NCI-H1048 (cell line): ENCODE measurements at places on chromosomes 13 and 19.

- DNase-seq: no peak
Observed at GRCh38 chr13:64429691-64430090, 2800.4 kb downstream of the PCDH9 start.

DNA sequence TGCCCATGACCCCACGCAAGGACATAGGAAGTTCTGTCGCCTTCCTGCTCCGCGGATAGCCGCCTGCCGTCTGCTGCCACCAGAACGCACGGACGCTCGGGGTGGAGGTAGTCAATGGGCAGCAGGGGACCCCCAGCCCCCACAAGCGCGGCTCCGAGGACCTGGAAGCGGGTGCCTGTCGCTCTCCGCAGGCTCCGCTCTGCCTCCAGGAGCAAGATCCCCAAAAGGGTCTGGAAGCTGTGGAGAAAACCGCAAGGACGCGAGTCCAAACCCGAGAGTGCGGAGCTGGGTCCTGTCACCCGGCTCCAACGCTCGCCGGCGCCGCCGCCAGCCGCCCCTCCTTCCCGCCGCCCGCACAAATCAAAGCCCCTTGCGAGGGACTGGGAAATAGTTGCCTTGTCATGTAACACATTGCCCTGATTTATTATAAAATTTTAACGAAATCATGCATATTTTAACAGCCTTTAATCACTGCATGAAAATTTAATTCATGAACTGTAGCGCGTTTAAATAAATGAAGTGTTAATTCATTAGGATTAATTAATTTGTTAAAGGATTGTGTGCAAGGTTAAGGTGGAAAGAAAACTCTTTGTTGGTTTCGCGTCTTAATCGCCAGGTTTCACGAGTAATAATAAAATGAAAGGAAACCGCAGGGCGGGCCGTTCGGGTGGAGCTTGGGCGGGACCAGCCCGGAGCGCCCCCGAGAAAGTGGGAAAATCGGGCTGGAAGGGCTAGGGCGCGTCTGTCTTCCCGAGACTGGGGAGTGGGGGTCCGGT, 5.5 kb upstream of the POU4F1 start:
- no peak for DNase-seq

GRCh38 chr13:112781287-112781686, 91.4 kb downstream of the ATP11A start:
- DNase-seq: no peak

- DNase-seq: no peak
Observed at GRCh38 chr13:40622761-40623160, 43.7 kb downstream of the FOXO1 start.

DNA sequence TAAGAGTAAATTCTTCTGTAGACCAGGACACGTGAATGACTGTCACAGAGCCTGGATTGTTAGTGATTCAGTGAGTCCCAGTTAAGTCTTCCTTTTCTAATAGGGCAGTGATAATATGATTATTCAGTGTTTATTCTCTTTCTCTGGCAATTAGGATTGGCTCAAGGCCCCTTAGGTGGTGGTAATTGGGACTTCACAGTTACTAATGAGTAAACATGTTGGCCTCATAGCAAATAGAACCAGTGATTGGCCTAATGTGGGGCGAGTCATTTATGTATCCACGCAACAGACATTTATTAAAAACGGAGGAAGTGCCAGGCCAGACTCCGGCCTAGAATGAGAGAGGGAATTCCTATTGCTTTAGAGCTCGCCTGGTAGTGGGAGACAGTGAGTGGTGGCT, 72.4 kb downstream of the SHISA2 start:
- DNase-seq: no peak

DNA sequence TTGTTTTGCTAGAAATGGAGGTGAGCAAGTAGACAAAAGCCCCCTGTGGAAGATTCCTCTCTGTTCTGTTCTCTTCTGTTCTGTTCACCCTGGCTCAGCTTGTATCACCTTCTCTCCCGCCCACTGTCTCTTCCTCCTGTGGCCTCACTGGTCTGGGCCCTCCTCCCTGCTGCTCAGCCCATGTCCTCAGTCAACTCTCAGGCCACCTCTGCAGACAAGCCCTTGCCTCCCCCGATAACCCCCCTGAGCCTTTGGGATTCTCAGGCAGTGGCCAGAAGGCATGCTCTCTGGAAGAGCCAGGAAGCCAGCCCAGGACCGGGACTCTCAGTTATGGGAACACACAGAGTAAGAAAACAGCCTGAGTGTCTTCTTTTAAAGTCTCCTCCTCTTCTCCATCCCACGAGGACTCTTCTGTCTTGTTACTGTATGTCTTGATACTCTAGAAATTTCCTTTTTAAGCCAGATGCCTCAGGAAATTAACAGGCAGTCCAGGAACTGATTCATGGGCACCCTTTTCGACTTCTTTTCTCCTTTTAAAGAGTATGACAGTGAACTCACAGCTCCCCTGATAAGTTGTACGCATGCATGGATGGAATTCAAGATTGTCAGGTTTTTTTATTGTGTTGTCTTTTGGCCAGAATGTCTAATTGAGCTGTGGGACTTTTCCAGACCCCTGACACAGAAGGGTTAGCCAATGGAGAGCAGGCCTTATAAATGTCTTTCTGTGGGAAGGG, 33.7 kb downstream of the SHISA2 start:
- no peak for DNase-seq

GRCh38 chr13:27476943-27477703, 26.8 kb upstream of the MTIF3 start:
- DNase-seq: peak; percentile 32

- no peak for DNase-seq
Observed at GRCh38 chr19:57437931-57438330, 2.8 kb downstream of the ZNF749 start.

DNA sequence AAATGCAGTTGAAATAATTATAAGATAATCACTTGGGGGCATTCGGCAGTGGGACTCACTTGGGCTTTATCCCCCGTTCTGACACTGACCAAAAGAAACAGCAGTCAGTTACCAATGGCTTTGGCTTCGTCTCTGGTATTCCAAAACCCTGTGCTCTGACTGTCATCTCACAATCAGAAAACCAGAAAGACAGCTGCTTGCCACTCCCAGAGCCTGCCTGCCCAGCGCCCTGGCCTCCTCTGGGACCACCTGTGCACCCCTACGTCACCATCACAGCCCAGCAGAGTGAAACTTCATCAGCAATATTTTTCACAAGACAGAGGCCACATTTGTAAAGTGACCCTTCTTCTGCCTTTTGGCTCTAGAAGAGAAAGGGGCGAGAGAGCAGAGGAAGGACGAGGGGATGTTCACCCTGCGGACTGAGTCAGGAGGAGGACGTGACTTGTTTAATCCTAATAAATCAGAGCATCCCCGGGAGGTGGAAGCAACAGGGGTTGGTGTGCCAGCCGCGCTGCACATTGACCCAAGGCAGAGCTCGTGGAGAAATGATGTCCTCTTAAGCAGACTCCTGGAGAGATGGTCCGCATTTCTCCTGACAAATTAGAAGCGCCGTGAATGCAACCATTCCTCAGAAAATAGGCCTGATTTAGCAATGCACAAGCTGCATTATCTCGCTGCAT, 397.8 kb upstream of the ZNF507 start:
- no peak for DNase-seq

- no peak for DNase-seq
Observed at GRCh38 chr13:21749410-21749809, 78.5 kb downstream of the FGF9 start.

DNA sequence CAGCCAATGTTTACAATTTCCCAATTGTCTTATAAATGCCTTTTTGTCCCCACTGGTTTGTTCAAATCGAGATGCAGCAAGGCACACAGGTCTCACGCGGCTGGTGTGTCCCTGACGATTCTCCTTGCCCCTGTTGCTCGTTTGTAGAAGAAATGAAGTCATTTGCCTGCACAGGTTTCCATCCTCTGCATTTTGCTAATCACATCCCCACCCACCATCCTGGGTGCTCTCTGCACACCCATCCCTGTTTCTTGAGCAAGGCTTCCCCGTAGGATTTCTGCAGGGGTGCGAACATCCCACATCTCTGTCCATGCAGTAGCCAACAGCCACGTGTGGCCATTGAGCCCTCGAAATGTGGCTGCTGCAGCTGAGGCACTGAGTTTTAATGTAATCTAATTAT, 59.8 kb upstream of the SOX1 start:
- no peak for DNase-seq
